ENCODE measurements at places on chromosomes 2 and 18.

DNA sequence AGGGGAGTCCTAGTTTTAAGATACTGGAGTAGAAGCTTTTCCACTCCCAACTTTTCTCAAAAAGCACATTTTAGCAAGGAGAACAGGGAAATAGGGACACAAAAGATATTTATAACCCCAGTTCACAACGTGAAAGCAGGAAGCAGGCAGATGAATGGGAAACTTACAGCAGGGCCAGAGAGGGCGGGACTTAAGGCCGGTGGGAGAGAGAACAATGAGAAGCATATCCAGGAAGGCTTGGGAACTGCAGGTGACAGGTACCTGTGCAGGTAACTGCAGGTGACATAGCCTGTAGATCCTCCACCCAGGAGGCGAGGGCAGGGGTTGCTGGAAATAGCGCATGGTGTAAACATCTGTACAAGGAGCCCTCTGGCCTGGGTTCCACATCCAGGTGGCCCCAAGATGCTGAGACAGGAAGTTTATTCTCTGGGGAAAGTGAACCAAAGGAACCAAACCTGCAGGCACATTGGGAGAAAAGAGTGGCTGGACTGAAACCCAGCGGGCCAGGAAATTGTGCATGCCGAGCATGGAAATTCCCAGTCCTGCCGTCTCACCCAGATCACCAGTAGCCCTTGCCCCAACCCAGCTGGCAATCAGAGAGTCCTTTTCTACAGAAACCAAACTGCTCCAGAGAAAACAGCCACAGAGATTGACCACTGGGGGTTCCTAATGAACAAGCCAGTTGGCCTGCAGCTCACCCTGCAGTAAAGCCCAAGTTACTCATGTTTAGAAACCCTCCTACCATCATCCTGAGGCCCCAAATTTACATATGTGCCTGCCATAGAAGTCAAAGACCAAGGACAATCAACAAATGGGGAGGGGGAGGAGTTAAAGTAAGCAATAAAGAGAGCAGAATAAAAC lies 24.3 kb upstream of the COL6A3 start:
- no peak for DNase-seq

- no peak for DNase-seq
Measured at GRCh38 chr2:170578606-170579005, 136.5 kb upstream of the SP5 start.

DNA sequence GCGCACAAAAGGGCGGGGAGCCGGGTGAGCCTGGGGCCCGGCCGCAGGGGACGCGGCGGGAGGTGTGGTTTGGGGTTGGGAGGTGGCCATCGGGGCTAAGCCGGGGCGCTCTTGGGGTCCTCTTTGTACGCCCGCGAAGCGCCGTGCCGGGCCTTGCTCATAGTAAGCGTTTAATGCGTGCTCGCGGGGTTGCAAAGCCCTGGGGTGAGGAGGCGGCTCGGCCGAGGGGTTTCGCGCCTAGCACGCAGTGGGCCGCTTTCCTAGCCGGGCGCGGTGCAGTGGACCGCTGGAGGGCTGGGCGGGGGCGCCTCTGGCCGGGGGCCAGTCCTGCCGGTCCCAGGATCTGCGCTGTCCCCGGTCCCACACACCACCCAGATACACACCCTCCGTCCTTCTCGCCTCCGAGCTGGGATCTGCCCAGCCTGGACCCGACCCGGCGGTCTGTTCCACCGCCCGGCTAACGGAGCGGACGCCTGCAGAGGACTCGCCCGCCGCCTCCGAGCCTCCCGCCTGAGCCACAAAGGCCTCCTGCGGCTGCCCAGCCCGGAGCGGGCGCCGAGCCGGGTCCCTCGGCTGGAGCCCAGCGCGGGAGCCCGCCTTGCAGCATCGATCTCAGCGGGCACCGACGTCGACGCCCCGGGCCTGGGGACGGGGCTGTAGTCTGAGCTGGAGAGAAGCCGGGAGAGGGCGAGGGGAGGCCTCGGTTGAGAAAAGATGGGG lies 564 bp downstream of the DPYSL5 start:
- no peak for DNase-seq

DNA sequence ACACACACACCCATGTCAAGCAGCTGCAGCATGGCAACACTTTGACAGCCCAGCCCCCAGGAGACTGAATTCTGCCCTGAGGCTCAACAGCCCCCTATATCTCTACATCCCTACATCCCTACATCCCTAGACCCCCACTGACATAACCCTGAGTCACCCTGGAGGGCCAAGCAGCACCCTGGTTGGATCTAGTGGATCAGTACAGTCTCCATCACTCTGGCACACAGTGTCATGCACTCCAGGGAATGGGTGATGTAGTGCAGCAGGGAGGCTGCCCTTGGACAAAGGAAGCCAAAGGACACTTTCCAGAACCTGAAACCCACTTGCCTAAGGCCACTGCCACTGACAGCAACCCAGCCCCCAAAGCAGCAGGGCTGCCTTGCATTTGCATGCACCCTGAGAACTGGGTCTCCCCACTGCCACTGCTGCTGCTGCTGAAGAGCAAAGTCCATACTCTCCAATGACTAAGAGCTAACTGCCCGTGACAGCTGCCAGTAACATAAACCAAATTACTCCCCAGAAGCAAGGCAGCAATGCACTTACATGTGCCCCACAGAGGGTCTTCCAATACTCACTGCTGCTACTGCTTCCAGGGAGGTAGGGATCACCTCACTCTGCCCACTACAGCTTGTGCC lies 681.6 kb upstream of the KLHL29 start:
- no peak for DNase-seq

DNA sequence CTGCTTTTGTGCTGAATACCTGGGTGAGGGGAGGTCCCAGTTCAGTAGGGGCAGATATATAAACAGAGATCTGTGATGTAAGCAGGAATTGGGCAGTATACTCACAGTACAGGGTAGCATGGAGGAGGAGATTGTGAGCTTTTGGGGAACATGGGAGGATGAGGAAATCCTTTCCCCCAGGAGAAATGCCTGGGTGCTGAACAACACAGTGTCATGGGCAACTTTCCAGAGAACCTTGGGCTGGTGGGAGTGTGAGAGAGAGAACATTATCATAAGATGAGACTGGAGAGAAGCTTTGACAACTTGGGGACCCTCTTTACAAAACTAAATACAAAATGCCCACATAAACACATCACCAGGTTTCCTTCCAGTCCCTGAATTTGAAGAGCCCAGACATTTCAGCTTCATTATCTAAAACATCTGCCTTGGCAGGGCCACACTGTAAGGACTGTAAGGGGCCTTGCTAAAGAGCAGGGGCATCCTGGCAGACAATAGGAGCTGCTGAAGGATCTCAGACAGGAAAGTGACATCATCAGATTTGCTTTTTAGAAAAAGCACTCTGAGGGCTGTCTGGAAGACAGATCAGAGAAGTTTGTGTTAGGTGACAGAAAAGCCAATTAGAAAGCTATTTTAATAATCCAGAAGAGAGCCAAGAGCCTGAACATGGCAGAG lies 303.1 kb upstream of the FBXO11 start:
- DNase-seq: no peak

- no peak for DNase-seq
Measured at GRCh38 chr2:98975611-98976010, 39.6 kb upstream of the CRACDL start.

DNA sequence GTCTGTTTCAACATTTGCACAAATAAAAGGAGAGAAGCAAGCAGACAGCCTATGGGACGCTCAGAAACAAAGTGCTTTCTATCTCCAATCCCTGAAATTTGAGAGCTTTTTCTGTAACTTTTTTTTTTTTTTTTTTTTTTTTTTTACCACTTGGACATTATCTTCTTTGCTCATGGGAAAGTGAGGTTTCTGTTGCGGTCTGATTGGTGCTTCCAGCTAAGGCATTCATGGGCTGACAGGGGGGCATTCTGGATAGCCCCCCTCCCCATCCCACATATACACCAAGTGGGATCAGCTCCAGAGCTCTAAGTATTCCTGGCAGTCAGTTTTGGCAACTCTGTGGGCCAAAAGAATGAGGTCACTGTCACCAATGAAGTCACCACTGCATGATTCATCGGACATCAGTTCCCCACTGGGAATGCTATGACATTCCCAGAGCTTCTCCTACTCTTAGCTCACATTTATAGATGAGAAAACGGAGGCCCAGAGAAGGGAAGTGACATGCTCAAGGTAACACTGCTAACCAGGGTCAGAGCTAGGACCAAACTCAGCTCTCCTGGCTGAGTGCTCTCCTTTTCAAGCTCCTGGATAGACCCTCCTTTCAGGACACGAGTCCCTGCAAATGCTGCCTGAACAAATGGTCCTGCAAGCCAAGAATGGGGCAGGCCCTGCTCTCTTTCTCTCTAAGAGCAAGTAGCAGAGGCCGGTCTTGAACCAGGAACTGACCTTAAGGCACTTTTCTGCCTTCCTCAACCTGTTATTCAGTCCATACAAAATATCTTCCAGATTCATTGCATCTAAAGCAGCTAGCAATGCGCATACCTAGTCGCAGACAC lies 61.3 kb downstream of the TMEM247 start:
- no peak for DNase-seq

DNA sequence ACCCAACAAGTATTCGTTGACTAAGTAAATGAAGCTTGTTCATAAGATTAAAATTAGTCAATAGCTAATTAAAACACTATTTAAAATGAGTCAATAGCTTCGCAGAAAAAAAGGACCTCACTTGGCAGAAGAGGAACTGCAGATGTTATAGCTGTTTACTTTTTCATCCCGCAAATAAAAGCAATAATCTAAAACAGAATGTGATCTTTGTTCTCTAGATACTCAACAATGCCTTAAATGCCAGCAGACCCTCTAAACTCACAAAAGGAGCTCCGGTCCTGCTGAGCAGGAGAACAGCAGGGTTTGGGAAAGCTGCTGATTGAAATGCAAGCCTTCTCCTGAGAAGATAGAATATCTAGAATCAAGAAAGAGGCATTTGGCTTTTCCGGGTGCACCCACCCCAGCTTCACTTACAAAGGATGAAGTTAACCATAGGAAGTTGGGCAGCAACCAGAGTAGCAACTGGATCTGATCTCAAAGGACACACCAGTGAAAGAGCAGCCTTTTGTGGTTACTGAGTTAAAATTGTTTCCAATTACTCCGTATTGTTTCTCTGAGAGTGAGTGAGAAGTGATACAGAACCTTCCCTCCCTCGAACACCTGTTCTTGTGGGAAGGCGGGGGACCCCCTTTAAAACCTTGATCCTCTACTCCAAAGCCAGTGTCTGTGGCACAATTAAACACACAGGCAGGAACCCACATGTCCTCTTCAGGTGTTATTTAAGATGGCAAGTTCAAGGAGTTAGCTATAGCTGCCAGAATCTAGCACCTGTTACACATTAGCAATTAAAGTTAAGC lies 6.8 kb downstream of the CCBE1 start:
- DNase-seq: no peak
